ENCODE measurements at places on chromosomes 11 and 22.
A peak's percentile ranks its signal among the peaks of the same experiment; 100 is the strongest.

DNA sequence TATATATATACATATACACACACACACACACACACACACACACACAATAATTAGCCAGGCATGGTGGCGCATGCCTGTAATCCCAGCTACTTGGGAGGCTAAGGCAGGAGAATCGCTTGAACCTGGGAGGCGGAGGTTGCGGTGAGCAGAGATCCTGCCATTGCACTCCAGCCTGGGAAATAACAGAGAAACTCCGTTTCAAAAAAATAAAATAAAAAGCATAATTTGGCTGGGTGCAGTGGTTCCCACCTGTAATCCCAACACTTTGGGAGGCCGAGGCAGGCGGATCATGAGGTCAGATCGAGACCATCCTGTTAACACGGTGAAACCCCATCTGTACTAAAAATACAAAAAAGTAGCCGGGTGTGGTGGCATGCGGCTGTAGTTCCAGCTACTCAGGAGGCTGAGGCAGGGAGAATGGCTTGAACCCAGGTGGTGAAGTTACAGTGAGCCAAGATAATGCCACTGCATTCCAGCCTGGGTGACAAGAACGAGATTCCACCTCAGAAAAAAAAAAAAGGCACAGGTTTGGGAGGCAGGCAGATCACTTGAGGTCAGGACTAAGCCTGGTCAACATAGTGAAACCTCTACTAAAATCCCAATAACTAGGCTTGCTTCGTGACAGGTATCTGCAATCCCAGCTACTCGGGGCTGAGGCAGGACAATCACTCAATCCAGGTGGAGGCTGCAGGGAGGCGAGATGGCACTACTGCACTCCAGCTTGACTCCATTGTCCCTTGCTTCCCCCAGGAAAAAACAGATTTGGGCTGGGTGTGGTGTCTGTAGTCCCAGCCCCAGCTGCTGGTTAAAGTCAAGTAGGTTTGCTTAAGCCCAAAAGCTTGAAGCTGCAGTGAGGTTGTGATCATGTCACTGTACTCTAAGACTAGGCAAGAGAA is 11.8 kb upstream of the WDR74 start:
- DNase-seq = no peak

GRCh38 chr11:112132737-112133136 is 31.2 kb downstream of the IL18 start:
- no peak for DNase-seq

DNA sequence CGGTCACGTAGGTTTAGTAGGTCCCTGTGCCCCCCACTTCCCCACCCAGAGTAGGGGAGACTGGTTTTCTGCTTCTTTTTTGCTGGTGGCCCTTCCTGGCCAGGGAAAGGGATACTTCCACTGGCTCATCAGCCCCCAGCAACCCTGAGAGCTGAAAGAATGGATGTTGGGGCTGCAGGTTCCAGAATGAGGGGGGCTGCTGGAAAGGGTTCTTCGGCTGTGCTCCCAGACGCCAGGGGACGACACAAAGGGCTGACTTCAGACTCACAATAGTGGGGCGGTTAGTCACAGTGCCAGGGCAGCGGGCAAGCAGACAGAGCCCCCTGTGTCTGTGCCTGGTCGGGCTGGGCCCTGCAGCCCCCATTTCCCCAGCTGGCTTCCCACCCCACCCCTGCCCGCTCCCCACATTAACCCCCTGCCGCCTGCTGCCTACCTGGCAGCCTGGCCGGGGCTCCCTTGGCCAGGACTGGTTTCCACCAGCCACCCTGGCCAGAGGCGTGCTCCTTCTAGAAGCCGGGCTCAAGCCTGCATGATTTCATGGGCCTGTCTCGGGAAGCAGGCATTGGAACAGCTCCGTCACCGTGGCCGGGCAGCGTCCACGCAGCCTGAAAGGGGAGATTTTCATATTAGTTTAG is 79.1 kb upstream of the WNT7B start:
- DNase-seq = no peak

DNA sequence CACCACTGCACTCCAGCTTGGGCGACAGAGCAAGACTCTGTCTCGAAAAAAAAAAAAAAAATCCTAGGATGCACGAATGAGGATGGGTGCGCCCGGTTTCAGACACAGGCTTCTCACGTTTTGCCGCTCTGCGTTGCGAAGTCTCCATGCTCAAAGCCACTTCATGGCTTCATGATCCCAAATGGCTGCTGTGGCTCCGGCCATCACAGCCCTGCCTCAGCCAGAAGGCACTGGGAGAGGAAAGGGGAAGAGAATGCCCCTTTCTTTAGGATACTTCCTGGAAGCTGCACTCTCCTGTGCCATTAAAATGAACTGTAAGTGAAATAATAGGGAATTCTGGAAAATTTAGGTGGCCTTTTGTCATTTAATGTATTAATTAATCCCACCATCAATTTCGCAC is 116.4 kb upstream of the ANO1 start:
- DNase-seq = no peak

- DNase-seq = no peak
Measured at GRCh38 chr11:350723-351255, 18.5 kb upstream of the B4GALNT4 start.

- no peak for DNase-seq
Measured at GRCh38 chr11:35303596-35304385, 115.6 kb downstream of the SLC1A2 start.

GRCh38 chr11:69382131-69383128 is 88.5 kb downstream of the MYEOV start:
- DNase-seq = peak; percentile 11

DNA sequence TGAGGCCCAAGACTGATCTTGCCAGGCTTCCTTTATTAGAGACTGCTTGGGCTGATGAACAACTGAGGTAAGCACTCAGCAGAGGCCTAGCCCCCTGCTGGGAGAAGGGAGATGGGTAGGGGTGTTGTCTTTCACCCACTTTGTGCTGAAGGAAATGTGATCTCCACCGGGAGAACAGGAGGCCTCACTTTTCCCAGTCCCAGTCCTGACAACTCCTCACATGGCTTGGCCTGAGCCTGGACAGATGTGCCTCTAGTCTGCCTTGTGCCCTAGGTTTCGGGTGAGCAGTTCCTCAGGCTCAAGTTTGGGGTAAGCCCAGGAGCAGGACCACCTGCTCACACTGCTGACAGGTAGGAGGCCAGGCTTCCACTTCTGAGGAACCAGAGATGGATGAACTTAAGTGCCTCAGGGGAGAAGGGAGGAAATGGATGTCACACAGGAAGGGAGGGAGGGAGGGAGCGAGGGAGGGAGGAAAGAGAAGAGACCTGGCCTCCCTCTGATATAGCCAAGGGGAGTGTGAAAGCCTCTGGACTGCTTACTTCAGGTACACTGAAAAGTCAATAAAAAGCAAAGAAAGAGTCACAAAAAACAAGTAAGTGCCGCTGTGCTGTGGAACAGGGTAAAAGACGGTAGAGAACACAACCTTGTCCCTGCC is 8.1 kb downstream of the CLPB start:
- no peak for DNase-seq

DNA sequence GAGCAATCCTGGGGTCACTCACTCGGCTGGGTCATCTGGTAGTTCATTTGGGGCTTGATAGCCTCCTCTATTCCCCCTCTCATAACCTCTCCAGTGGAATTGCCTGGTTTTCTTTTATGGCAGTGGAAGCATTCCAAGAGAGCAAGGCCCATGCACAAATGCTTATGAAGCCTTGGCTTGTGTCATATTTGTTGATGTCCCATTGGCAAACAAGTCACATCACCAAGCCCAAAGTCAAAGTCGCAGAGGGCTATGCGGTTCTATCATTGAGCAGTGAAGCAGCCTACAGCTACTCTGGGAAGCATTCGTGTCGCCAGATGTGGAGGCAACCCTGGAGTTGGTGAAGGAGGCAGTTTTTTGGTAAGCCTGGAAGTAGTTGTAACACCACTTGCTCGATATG is 12.3 kb downstream of the KCTD14 start:
- DNase-seq = no peak

GRCh38 chr11:26719289-26719973 is 2.4 kb downstream of the SLC5A12 start:
- DNase-seq = no peak

- no peak for DNase-seq
Measured at GRCh38 chr11:47056261-47056915, 119.8 kb downstream of the CSTPP1 start.

DNA sequence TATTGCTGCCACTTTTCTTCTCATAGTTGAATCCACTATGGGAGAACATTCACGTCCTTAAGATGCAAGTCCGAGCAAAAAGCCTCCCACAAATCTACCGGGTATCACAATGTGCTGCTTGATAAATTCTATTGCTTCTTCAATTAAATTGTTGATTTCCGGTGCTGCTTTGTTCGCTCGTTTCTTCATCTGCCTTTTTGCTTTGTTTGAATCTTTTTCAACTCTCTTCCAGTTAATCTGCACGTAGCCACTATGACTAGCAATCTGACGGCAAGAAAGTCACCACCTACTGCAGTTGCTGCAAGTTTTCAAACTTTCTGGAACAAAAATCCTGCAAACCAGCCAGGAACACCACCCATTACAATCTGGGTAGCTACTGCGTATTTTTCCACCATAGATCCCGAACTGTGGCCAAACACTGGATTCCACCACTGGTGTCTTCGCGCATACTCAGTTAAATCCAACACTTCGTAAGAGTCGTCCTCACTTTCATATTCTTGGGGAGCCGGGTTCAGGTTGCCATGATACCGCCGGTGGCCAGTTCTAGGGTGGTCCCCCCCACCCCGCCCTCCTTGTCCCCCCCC is 59.1 kb downstream of the CLMP start:
- no peak for DNase-seq
